ENCODE measurements at places on chromosomes 7 and 10. TPM values are rescaled to one million over a fixed set of nuclear protein-coding genes. Genes with fewer than 3 reads are reported as not detected.

The ASAH2 gene
- 1.7 TPM for total RNA-seq

The ADAP1 gene
- 1.7 TPM for total RNA-seq

The TRIM50 gene
- total RNA-seq, result 0.54 TPM

The ZNF488 gene
- 0.41 TPM for total RNA-seq

The SNCG gene
- 52.9 TPM for total RNA-seq

The AUTS2 gene
- 103 TPM for total RNA-seq
